Hematopoietic multipotent progenitor cell treated with erythropoietin and hydrocortisone succinate and interleukin-3 and kit ligand, for 8 days (in vitro differentiated cells): ENCODE measurements at places on chromosomes 4 and X.

DNA sequence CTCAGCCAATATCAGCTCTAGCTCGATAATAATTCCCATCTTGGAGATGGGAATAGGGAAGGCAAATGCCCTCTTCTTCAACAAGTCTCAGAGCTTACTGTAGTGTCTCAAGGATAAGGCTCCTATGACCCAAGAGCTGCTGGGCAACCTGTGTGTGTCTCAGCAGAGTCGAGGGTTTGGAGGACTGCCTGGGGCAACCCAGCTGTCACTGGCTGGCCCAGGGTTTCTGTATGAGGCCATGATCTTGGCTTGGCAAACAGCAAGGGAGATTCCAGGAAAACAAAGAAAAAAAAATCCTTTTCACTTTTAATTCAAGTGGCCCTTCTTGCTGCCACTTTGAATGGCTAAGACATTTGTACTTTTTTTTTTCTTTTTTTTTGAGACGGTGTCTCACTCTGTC, 34.4 kb downstream of the TMSB4X start:
- DNase-seq: no peak

DNA sequence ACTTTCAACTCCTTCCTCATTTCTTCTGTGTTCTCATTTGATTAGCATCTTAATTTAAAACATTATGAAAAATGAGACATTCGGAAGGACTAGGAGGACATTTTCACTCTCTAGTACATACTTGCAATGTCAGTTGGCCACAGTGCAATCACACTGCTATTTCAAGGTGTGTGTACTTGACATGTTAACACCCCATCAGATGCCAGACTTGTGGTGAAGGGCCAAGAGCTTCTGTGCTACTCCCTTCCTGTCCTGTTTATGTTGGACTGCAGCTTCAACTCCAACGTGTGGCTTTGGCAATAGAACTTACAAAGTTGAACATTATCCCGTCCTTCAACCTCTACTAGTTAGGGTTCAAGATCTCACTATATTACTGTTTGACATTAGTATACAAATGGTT, 221.0 kb downstream of the PALLD start:
- DNase-seq: no peak

DNA sequence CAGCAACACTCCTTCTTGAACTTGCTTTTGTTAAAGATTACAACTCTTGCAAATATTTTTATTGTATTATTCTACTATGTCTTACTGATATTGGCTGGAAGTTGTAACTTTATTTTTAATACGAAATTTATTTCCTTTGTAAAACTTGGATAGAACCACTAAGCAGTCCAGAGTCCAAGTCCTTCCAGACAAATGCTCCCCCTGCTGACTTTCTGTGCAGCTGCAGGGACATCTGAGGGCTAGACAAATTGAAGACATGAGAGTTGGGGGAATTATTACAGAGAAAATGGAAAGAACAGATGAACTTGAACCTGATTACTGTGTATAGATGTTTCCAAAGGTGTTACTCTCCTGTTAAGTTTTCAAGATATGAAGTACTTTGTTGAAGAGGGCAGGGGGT, 238.8 kb downstream of the GRIA3 start:
- peak; percentile 5 for DNase-seq

- DNase-seq: peak; percentile 21
These were observed 797 bp downstream of the CD99L2 start for GRCh38 chrX:150897421-150898320.

DNA sequence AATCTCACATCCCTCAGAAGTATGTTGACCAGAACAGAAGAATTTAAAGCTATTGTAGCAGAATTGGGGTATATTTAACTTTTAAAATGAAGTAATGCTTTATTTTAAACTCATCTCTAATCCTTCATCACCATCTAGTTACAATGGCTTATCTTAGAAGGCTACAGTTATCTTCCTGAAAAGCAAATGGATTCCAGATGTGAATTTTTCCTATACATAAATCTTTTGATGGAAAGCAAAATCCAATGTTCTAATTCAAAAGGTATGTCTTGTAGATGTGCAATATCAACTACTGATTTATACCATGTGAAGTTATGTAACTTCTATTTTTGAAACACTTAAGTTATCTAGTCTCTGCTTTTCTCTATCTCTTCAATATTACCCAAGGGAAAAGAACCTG, 47.6 kb downstream of the CCNG2 start:
- no peak for DNase-seq

DNA sequence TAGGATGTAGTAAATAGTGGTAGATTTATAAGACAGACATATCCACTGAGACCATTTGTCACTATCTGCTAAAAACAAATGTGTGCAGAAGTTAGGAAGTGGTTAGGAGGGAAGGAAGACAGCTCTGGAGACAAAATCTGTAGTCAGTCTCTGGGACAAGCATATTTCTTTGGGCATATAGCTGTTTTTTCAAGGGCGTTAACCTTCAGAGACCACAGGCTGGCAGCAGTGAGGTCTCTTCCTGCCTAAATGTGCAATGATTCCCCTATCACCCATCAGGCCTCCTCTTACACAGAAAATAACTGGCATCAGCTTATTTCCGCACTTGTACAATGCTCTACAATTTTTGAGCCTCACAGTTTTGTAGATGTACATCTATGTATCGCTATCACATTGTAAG, 6.5 kb downstream of the TMEM150C start:
- peak; percentile 51 for DNase-seq

GRCh38 chr4:53003959-53004358, 141.8 kb downstream of the RASL11B start:
- no peak for DNase-seq

- no peak for DNase-seq
These were observed 13.0 kb downstream of the RXFP1 start for GRCh38 chr4:158534727-158535126.

DNA sequence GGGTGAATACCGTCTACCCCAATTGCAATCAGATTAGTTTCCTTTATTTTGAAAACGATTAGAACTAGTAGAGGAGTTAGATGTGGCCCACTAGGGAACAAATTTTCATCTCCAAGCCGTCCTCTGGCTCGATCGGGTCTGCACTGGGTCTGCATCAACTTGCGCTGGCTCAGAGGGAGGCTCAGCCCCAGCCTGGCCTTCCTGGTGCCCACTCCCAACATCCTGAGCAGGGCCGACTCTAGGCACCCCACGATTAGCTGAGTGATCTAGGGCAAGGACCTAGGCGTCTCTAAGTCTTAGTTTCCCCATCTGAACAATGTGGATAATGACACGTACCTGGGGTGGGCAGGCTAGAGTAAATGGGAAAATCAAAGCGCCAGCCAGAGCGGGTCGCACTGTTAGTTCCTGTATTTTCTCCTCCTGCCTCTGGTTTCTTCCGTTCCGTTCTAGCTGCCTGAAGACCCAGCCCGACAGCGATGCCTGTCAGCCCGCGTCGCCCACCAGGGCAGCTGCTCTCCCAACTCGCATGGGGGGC, 7.7 kb upstream of the HAND2 start:
- no peak for DNase-seq

DNA sequence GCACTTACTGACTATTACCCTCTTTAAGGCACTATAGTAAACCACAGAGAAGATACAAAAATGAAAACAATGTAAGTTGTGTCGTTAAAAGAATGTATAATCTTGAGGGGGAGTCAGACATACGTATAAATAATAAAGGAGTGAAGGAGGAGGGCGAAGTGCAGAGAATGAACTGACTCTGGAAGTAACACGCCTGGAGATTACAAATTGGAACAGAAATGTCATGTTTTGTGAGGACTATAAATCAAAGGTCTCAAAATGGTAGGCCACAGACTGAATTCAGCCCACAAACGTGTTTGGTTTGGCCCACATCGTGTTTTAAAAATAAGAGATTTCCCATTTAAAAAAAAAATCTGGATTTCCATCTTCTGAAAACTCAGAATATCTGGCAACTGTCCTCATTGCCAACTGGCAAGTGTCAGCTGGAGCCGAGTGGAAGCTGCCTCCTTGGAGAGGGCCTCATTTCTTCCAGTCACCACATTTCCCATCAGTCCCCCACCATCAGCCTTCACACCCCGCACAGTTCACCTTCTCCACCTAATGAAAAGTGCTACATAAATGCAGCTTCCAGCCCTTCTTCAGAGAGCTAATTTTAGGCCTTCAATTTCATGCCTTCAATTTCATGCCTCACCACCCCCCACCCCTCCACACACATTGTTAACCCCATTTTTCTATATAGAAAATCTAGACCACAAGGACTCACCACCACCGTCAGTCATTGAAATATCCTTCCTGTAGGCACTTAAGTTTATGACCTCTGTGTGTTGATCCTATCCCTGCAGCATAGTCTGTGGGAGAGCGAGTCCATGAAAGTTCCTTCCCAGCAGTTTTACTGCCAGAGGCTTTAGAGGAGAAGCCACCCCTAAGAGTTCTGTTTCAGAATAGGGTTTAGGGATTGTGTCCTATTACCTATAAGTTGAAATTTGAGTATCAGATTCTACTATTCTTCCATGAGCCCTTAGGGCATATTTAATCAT, 32.0 kb upstream of the COL25A1 start:
- no peak for DNase-seq

- DNase-seq: no peak
These were observed 101.3 kb downstream of the TSPAN7 start for GRCh38 chrX:38662640-38663039.

DNA sequence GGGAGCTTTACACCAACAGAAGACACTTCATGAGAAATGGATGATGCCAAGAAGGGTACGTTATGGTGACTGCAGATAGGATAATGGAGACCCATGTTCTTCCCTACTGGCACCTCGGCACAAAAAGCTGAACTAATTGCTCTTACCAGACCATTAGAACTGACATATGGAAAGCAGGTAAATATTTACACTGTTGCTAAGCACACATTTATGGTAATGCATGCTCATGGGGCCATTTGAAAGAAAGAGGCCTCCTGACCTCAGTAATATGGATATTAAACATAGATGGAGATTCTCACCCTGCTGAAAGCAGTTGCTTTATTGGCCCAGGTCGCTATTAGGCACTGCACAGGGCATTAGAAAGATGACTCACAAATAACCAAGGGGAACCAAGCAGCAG, 1759.6 kb downstream of the C4orf33 start:
- DNase-seq: no peak

DNA sequence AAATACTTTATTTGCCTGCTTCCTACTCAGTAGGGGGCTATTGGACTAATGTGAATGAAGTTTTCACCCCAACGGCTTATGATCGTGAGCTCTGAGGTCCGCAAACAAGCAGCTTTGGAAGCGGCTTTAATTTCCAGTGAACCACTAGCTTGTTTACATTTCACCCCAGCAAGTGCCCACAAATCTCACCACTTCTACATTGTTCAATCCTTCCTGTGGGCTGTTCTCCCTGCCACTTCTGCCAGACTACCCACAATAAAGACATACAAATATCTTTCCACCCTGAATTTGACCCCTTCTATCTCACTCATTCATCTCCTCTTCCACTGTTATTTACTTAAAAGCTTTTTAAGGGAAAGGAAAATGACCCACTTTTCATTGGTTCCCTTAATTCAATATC, 98.0 kb downstream of the CDS1 start:
- no peak for DNase-seq

GRCh38 chr4:55437356-55437796, 41.6 kb downstream of the TMEM165 start:
- DNase-seq: peak; percentile 29

- DNase-seq: no peak
These were observed 41.8 kb downstream of the RBM47 start for GRCh38 chr4:40587826-40588225.

- DNase-seq: no peak
These were observed 424.9 kb downstream of the SH2D1A start for GRCh38 chrX:124771292-124771691.

DNA sequence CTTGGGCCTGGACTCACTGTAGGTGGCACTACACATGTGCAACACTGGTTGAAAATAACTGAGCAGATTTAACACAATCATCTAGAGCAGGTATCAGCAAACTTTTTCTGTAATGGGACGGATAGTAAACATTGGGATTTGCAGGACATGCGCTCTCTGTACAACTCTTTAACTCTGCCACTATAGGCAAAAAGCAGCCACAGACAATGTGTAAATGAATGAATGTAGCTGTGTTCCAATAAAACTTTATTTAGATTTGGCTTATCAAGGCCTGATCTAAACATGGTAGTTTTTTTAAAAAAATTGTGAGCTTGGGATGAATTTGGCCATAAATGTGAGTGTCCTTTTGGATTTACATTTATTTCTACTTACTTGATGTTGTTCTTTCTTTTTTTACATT, 407.3 kb downstream of the FAT4 start:
- DNase-seq: no peak

DNA sequence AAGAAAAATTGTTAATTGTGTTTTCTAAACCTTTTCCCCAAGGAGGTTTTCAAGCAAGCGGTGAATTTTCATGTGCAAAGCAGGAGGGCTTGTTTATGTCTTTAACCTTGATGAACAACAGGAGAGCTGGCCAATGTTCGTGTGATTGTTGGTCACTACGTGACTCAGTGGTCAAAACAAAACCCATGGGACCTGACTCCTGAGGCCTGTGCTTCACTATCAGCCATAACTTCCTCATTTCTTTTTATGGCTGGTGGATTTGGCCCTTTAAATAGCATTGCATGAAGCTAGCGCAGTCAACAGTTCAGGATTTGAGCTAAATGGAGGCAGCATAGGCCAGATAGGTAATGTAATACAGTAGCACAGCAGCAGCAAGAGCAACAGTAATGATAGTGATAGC, 80.5 kb downstream of the MID1IP1 start:
- DNase-seq: no peak

- DNase-seq: no peak
These were observed 151.1 kb upstream of the MAMLD1 start for GRCh38 chrX:150211988-150212387.

DNA sequence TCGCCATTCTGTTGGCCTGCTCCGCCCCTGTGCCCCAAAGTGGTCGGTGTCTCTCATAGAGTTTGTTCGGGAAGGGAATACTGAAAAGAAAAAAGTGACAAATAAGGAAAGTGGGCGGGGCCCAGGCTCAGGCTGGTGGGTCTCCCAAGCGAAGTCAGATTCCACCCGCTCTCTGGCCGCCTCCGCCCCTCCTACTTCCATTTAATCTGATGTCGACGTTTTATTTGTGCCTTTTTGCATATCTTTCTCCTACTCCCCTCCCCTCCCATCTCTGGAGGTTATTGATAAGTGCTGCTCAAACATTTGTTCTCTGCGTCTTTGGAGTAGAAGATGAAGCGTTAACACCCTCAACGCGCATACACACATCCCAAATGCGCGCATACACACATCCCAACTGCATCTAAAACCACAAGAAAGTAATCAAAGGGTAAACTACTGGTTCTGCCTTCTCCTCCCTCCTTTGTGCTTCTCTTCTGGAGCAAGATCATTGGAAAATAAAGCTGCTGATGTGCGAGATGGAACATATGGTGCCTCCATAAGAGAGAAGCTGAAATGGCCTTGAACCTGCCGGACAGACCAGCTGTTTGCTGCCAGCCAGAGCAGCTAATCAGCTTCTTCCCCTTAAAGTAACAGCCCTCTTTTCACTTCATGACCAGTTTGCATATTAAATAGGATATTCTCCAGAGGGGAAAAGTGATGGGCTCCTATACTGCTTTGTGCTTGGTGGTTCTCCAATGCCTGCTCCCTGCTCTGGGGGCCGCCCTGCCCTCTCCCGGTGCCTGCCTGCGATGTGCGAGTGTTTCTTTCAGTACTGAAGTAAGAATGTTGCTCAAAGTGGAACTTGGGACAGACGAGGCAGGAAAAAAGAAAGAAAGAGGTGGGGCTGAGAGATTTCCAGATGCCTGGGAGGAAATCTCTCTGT, 3.1 kb downstream of the MAMLD1 start:
- peak; percentile 93 for DNase-seq

GRCh38 chr4:56937262-56937661, 29.6 kb downstream of the REST start:
- DNase-seq: no peak

GRCh38 chr4:187276736-187277408, 553.2 kb upstream of the FAT1 start:
- no peak for DNase-seq

GRCh38 chrX:74422576-74423288, 1.4 kb downstream of the SLC16A2 start:
- no peak for DNase-seq
